ENCODE measurements at places on chromosomes 7 and 10.

GRCh38 chr7:82056282-82056681 lies 286.4 kb upstream of the HGF start:
- no peak for DNase-seq

DNA sequence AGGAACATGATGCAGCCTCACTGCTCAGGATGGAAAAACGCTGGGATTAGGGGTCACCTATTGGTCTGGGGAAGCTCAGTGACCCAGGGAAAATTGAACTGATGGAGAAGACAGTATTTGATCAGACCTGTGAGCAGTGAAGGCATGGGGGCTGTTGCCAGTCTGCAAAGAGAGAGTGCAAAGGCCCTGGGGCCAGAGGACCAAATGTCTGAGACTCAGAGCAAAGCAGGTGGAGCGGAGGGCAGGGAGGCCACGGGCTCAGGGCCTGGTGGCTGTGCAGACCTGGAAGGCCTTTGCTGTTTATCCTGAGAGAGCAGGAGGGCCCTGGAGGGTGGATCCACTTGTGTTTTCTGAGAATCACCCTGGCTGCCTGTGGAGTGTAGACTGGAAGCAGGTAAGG lies 67.1 kb downstream of the INPP5A start:
- no peak for DNase-seq

DNA sequence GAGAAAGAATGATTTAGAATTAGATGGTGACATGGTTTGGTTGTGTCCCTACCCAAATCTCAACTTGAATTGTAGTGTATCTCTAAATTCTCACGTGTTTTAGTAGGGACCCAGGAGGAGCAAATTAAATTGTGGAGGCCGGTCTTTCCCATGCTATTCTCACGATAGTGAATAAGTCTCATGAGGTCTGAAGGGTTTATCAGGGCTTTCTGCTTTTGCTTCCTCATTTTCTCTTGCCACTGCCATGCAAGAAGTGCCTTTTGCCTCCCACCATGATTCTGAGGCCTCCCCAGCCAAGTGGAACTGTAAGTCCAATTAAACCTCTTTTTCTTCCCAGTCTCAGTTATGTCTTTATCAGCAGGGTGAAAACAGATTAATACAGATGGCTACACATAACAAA lies 167.4 kb upstream of the SVIL start:
- DNase-seq: no peak

- no peak for DNase-seq
These were observed 125.3 kb upstream of the CELF2 start for GRCh38 chr10:10892290-10892875.

- no peak for DNase-seq
These were observed 2.0 kb downstream of the NOD1 start for GRCh38 chr7:30476459-30477145.

GRCh38 chr10:98407017-98407743 lies 7.8 kb downstream of the PYROXD2 start:
- no peak for DNase-seq

- DNase-seq: peak; percentile 53
These were observed 82.8 kb upstream of the CPXM2 start for GRCh38 chr10:123974406-123974805.

DNA sequence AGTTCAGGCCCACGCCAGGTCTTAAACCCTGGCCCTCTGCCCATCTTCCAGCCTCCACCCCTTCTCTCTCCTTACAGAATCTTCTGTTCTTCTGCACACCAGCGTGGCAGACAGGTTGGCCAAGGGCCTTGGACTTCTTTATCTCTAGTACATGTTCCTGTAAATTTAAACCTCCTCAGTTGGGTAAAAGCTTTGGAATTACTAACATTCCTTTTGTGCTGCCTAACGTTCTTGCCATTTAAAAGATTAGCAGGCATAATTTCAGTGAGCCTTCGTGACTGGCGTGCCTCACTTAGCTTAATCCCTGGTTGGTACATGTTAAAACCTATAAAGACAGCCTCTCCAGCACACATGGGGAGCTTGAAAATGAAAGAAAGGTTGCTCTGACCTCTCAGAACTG lies 192.2 kb downstream of the CUX1 start:
- no peak for DNase-seq

DNA sequence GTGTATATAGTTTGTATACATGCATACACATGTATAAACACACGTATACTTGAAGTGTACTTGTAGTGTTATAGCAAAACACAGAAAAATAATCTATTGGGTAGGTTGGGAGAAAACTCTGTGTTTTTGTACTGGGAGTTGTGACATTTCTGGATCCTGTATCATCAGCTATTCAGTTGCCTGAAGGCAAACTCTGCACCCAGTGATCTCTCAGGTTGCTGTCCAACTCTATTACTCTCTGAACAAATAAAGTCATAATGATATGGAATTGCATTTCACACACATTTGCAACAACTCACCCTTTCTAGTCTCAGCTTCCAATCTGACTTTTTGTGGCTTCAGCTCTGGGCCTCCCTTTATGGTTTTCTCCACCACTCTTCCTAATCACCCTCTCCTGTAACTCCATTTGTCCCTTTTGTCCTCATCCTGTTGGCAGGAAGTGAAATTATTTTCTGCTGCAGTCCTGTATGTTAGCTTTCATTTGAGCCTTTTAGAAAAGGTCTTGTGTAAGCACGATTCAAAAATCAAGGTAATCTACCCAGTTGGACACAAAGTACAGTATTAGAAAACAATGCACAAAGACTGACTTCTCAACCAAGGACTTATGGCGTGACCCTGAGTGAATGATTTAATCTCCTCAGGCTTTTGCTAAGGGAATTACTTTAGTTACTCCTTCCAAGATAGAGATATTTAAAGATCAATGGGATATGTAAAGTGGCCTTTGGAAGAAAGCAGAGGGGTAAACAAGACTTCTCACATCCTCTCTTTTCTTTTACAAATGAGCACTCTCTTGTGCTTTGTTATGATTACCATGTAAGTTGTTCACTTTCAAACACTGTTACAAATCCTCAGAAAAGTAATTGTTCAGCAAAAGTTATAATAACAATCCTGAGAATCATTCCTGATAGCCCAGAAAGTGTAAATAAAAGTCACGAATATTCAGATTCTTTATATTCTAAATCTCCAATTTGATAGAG lies 249.1 kb downstream of the KCND2 start:
- DNase-seq: no peak

DNA sequence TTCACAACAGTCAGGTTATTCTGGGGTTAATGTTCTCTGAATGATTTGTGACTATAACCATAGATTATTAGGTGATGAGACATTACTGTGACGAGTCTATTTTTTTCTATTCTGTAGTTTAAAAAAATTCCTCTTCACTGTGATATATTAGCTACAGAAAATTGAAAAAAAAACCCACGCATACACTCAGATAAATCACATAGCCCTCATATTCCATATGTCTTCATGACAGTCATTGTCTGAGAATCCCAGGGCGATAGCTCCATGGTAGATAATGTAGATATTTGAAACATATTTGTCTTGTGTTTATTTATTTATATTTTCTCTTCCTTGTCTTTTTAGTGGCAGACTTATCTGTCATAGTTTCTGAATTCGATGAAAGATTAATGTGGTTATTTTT lies 110.0 kb downstream of the CAMK1D start:
- DNase-seq: no peak

DNA sequence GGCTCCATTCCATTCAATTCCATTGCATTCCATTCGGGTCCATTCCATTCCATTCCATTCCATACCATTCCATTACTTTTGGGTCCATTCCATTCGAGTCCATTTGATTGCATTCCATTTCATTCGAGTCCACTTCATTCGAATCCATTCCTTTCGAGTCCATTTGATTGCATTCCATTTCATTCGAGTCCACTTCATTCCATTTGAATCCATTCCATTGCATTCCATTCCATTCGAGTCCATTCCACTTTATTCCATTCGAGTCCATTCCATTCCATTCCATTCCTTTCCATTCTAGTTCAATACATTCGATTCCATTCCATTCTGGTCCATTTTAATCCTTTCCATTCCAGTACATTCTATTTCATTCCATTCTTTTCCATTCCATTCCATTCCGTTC lies 334.0 kb downstream of the ZNF33B start:
- no peak for DNase-seq

All from esophagus muscularis mucosa (tissue), 4 donors.